ENCODE measurements at places on chromosomes 1 and 21.

DNA sequence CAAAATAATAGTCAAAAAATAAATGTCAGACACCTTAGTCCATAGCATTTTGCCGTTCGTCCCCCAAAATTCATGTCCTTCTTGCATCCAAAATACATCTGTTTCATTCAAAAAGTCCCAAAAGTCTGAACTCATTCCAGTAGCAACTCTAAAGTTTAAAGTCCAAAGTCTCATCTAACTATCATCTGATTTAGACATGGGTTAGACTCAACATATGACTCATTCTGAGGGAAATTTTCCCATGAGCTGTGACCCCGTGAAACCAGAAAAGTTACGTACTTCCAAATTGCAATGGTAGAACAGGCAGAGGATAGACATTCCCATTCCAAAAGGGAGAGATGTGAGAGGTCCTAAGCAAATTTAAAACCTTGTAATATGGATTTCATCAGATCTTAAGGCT lies 48.6 kb upstream of the CACHD1 start:
- no peaks in the 10 kb centered on the region for H3K4me1 ChIP-seq
- H3K27me3 ChIP-seq = no peaks in the 10 kb centered on the region
- H3K4me3 ChIP-seq = no peak overlapping the region
- H3K27ac ChIP-seq = no peak overlapping the region
- DNase-seq = no peak
- H3K36me3 ChIP-seq = no peaks in the 10 kb centered on the region

- H3K27ac ChIP-seq = no peak overlapping the region
- no peaks in the 10 kb centered on the region for H3K27me3 ChIP-seq
- H3K4me3 ChIP-seq = no peak overlapping the region
- no peaks in the 10 kb centered on the region for H3K36me3 ChIP-seq
- DNase-seq = no peak
Observed at GRCh38 chr1:97989094-97989680, 68.4 kb upstream of the DPYD start.

- no peaks in the 10 kb centered on the region for H3K36me3 ChIP-seq
- H3K4me1 ChIP-seq = peaks cover 18% of the 10 kb centered on the region
- H3K27me3 ChIP-seq = peaks cover 3% of the 10 kb centered on the region
- no peak overlapping the region for H3K27ac ChIP-seq
- H3K4me3 ChIP-seq = no peak overlapping the region
Observed at GRCh38 chr1:23453455-23454000, 29.0 kb upstream of the TCEA3 start.

GRCh38 chr1:30286988-30287839 lies 436.2 kb downstream of the MATN1 start:
- peaks cover 11% of the 10 kb centered on the region for H3K4me1 ChIP-seq
- DNase-seq = no peak
- peaks cover 3% of the 10 kb centered on the region for H3K27me3 ChIP-seq
- no peaks in the 10 kb centered on the region for H3K36me3 ChIP-seq

DNA sequence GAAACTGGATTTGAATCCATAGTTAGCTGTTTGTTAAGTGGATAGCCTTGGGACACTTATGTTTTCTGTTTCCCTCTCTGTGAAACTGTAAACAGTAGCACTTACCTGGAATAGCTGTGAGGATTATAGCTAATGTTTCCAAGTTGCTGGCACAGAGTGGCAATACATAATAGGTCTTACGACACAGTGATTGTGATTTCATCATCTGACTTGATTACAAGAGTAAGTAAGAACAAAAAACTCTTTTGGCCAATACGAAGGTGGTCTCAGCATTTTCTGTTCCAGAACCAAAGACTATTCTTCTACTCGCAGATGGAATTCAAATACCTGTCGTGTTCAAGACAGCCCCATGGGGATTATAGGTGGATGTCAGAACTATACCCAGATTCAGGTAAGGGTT lies 2.1 kb downstream of the C8B start:
- H3K36me3 ChIP-seq = no peaks in the 10 kb centered on the region
- H3K27me3 ChIP-seq = no peaks in the 10 kb centered on the region
- no peaks in the 10 kb centered on the region for H3K4me1 ChIP-seq
- no peak overlapping the region for H3K27ac ChIP-seq

GRCh38 chr1:243514927-243515326 lies 259.1 kb downstream of the SDCCAG8 start:
- H3K27me3 ChIP-seq = no peaks in the 10 kb centered on the region
- no peak overlapping the region for H3K4me3 ChIP-seq
- H3K27ac ChIP-seq = no peak overlapping the region
- H3K36me3 ChIP-seq = peaks cover 27% of the 10 kb centered on the region

- no peaks in the 10 kb centered on the region for H3K36me3 ChIP-seq
- H3K4me1 ChIP-seq = no peaks in the 10 kb centered on the region
- H3K4me3 ChIP-seq = no peak overlapping the region
- DNase-seq = peak; percentile 8
Observed at GRCh38 chr21:41121785-41122415, 46.1 kb upstream of the BACE2 start.

DNA sequence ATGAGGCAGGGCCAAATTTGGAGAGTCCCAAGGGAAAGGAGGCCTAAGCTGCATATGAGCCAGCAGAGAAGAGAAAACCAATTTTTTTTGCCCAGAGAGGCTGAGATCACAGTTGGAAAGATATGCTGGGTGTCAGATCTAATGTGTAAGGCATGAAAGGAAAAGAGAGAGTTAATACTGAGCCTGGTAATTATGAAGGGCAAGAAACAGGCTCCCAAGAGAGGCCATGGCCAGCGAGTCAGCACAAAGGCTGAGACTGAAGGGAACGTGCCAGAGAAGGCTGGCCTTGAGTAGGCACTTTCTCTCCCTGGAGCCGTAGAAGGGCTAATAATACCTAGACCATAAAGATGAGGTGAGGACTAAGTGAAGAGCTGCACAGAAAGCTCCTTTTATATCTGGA lies 31.8 kb upstream of the BEND5 start:
- H3K4me3 ChIP-seq = no peak overlapping the region
- no peaks in the 10 kb centered on the region for H3K4me1 ChIP-seq
- no peaks in the 10 kb centered on the region for H3K36me3 ChIP-seq
- no peaks in the 10 kb centered on the region for H3K27me3 ChIP-seq

GRCh38 chr1:151837884-151838221 lies 1.8 kb downstream of the C2CD4D start:
- H3K4me1 ChIP-seq = peaks cover 74% of the 10 kb centered on the region
- H3K36me3 ChIP-seq = peaks cover 3% of the 10 kb centered on the region
- no peaks in the 10 kb centered on the region for H3K27me3 ChIP-seq
- H3K4me3 ChIP-seq = peak overlapping the region; percentile 51

DNA sequence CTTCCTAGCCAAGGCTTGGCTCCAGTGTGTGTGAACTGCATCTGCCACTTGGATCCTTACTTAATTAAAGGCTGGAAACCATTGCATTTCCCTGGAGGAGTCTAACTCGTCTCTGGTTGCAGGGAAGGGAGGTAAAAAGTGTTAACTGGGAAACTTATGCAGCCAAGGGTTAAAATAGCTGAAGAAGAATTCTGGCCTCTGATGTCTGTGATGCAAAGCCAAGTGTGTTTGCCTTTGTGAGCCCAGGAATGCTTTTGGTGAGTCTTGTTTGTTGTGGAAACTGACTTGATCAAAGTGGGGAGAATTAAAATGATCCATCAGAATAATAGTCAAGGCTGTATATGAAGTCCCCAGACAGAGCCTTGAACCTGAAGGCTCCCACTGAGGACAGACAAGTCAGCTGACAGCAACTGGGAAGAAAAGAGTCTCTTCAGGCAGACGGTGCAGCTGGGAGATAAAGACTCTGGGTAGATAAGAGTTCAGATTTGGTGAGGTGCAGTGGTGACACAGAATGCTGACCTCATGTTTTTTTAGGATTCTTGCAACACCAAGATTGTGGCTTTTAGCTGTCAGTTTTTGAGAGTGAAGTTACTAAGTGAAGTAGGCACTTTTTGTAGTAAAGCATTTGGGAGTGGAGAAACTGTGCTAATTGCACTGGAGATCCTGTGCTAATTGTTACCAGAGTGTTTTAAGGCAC lies 59.5 kb upstream of the WLS start:
- H3K4me1 ChIP-seq = no peaks in the 10 kb centered on the region
- H3K27ac ChIP-seq = no peak overlapping the region
- H3K27me3 ChIP-seq = no peaks in the 10 kb centered on the region
- no peaks in the 10 kb centered on the region for H3K36me3 ChIP-seq

GRCh38 chr1:210464519-210465039 lies 135.9 kb downstream of the HHAT start:
- no peaks in the 10 kb centered on the region for H3K4me1 ChIP-seq
- no peak overlapping the region for H3K27ac ChIP-seq
- no peaks in the 10 kb centered on the region for H3K36me3 ChIP-seq
- DNase-seq = no peak
- H3K4me3 ChIP-seq = no peak overlapping the region

DNA sequence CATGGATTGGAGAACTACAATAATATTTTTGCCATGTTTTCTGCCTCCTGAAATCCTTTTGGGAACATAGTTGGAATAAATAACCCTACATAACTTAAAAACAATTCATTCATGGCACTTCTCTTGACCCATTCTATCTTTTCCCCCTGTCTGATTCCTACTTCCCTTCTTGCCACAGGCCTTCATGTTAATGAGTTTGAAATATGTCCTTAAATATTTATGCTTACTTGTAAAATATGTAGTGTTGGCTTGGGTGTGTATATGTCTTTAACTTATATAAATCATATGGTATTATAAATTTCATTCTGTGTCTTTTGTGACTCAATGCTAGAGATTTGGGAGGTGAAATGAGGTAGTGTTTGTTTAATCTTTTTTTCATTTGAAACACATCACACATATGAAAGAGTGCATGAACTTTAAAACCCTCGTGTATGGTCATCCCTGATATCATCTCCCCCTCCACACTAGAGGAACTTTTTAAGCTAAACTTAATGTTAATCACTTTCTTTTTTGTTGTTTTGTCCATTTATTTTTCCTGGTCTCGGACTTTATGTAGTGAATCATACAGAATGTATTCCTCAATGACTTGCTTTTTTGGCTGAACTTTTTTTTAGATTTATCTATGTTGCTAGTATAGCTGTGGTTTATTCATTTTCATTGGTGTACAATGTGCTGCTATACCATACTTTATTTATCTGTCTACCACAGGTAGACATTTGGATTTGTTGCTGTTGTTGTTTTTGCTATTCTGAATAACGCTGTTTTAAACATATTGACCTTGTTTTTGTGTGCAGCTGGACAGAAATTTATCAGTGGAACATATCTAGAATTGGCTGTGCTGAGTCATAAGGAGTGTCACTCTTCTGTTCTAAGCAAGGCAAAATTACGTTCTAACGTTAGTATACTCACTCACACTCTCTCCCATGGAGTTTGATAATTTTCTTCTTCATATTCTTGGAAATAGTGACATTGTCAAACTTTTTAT lies 441.6 kb downstream of the PLPP3 start:
- H3K27ac ChIP-seq = no peak overlapping the region
- no peak overlapping the region for H3K4me3 ChIP-seq
- no peak for DNase-seq
- no peaks in the 10 kb centered on the region for H3K36me3 ChIP-seq

GRCh38 chr21:32868631-32869454 lies 97.3 kb upstream of the PAXBP1 start:
- no peaks in the 10 kb centered on the region for H3K27me3 ChIP-seq
- H3K4me1 ChIP-seq = no peaks in the 10 kb centered on the region
- no peak overlapping the region for H3K27ac ChIP-seq
- H3K36me3 ChIP-seq = no peaks in the 10 kb centered on the region
- no peak overlapping the region for H3K4me3 ChIP-seq
- no peak for DNase-seq

DNA sequence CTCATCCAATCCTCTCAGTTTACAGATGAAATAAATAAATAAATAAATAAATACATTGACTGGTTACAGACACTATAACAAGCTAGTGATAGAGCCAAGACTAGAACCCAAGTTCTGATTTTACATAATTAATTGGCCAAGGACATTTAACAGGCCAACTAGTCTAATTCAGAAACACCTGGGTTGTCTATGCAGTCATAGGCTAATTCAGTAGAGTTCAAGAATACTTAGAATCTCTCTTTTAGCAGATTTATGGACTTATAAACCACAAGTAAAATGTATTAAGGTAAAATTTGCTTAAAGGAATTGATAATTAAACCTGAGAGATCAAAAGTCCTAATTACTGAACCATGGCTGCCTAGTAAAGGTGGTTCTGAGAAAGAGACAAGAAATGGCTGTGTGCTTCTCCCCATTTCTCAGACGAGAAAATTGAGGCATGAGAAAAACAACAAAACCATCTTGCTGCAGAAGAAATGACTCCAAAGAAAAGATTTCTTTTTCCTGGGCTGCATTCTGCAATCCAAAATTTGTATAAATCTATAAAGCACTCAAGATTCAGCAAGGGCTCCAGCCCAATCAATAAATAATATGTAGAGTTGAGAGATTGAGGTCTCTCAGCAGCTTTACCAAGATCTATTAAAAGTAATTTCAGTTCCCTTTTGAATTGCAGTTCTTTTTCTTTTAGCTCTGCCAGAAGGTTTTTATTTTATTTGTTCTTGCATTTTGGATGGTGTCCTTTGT lies 98.3 kb downstream of the DUSP10 start:
- H3K27ac ChIP-seq = no peak overlapping the region
- no peak overlapping the region for H3K4me3 ChIP-seq
- no peaks in the 10 kb centered on the region for H3K36me3 ChIP-seq

GRCh38 chr1:114620419-114620818 lies 39.0 kb upstream of the BCAS2 start:
- no peak overlapping the region for H3K27ac ChIP-seq
- no peak for DNase-seq
- H3K4me3 ChIP-seq = no peak overlapping the region
- H3K36me3 ChIP-seq = no peaks in the 10 kb centered on the region
- H3K4me1 ChIP-seq = no peaks in the 10 kb centered on the region

GRCh38 chr1:230174471-230175162 lies 107.6 kb downstream of the GALNT2 start:
- peaks cover 4% of the 10 kb centered on the region for H3K36me3 ChIP-seq
- H3K4me3 ChIP-seq = no peak overlapping the region
- no peaks in the 10 kb centered on the region for H3K27me3 ChIP-seq
- no peak overlapping the region for H3K27ac ChIP-seq
- DNase-seq = no peak
- peaks cover 3% of the 10 kb centered on the region for H3K4me1 ChIP-seq

DNA sequence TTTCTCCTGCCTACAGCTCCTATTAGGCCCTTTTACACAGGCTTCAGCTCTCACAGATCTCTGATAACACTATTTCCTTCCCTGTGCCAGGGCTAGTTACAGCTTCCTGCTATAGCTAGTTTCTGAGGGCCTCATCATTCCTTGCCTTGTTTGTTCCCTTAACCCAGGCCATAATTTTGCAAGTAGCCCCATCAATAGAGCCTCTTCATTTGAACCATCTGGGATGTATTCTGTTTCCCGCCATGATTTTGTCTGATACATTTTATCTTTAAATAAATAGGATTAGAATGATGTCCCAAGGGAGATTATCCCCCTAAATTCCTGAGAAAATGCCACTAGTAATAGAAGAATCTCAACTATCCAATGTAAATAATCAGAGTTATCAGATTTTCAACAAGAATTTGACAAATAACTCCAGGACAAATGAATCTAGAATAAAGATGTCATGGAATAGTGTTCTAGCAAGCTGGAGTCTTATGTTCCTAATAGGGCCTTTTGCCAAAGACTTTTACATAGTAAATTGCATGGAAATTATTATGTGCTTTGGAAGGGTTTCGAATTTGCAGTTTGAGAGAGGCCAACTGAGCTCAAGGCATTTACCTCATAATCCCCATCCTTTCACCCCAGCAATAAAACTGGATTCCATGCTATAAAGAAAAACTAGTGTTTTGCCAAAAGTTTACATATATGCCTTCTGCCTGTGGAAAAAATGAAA lies 16.1 kb downstream of the IFT25 start:
- no peaks in the 10 kb centered on the region for H3K4me1 ChIP-seq
- H3K36me3 ChIP-seq = peaks cover 15% of the 10 kb centered on the region
- no peak for DNase-seq
- no peak overlapping the region for H3K4me3 ChIP-seq
- H3K27ac ChIP-seq = no peak overlapping the region

- no peaks in the 10 kb centered on the region for H3K36me3 ChIP-seq
- DNase-seq = no peak
- no peaks in the 10 kb centered on the region for H3K27me3 ChIP-seq
- no peak overlapping the region for H3K27ac ChIP-seq
- H3K4me3 ChIP-seq = no peak overlapping the region
Observed at GRCh38 chr21:28099001-28099705, 893.5 kb downstream of the LTN1 start.

Measured in CD4-positive, alpha-beta T cell (primary cell).